Activated CD4-positive, alpha-beta T cell treated with anti-CD3 and anti-CD28 coated beads, Interleukin-2, amount 50 U/mL, for 4 hours (primary cell): ENCODE measurements at places on chromosomes 5 and 9.
A peak's percentile ranks its signal among the peaks of the same experiment; 100 is the strongest.

DNA sequence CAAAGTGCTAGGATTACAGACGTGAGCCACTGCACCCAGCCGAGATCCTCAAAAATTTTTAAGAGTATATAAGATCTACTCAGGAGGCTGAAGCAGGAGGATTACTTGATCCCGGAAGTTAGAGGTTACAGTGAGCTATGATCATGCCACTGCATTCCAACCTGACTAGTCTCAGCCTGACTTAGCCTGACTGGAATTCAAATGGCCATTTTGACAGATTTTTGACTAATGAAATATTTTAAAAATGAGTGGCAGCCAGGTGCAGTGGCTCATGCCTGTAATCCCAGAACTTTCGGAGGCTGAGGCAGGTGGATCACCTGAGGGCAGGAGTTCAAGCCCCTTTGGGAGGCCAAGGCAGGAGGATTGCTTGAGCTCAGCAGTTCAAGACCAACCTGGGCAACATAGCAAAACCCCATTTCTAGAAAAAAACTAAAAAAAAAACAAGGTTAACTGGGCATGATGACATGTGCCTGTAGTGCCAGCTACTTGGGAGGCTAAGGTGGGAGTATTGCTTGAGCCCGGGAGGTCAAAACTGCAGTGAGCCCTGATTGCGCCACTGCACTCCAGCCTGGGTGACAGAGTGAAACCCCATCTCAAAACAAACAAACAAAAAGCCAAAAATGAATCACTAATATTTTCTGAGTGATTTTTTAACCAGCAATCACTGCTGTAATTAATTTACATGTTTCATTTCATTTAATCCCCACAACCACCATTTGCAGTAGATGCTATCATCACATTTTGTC is 16.6 kb downstream of the ATOX1 start:
- DNase-seq, result no peak

DNA sequence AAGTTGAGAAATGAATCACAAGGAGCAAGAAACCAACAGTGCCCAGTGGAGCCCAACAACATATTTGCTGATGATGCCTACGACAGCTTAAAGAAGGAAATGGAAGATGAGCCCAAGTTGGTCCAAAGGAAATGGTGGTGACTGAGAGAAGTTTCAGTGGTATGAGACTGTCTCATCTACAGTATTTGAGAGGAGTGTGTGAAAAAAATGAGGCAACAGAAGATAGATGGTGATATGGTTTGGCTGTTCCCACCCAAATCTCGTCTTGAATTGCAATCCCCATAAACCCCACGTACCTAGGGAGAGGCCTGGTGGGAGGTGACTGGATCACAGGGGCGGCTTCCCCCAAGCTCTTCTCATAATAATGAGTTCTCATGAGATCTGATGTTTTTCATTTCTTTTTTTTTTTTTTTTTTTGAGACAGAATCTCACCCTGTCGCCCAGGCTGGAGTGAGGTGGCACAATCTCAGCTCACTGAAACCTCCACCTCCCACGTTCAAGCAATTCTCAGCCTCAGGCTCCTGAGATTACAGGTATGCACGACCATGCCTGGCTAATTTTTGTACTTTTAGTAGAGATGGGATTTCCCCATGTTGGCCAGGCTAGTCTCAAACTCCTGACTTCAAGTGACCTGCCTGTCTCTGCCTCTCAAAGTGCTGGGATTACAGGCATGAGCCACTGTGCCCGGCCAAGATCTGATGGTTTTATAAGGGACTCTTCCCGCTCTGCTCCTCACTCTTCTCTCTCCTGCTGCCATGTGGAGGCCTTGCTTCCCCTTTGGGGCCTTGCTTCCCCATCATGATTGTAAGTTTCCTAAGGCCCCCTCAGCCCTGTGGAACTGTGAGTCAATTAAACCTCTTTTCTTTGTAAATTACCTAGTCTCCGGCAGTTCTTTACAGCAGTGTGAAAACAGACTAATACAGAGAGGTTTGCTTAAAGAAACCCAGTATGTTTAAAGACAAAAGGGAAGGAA is 30.2 kb downstream of the EFCAB9 start:
- peak; percentile 35 for DNase-seq

GRCh38 chr5:160742446-160742845 is 109.6 kb downstream of the ATP10B start:
- no peak for DNase-seq

- no peak for DNase-seq
These were observed 239.0 kb downstream of the FSTL4 start for GRCh38 chr5:133373121-133373870.

- no peak for DNase-seq
These were observed 262.8 kb downstream of the FAM114A2 start for GRCh38 chr5:153775923-153776322.

GRCh38 chr5:98354922-98355321 is 418.5 kb upstream of the RGMB start:
- DNase-seq, result no peak

DNA sequence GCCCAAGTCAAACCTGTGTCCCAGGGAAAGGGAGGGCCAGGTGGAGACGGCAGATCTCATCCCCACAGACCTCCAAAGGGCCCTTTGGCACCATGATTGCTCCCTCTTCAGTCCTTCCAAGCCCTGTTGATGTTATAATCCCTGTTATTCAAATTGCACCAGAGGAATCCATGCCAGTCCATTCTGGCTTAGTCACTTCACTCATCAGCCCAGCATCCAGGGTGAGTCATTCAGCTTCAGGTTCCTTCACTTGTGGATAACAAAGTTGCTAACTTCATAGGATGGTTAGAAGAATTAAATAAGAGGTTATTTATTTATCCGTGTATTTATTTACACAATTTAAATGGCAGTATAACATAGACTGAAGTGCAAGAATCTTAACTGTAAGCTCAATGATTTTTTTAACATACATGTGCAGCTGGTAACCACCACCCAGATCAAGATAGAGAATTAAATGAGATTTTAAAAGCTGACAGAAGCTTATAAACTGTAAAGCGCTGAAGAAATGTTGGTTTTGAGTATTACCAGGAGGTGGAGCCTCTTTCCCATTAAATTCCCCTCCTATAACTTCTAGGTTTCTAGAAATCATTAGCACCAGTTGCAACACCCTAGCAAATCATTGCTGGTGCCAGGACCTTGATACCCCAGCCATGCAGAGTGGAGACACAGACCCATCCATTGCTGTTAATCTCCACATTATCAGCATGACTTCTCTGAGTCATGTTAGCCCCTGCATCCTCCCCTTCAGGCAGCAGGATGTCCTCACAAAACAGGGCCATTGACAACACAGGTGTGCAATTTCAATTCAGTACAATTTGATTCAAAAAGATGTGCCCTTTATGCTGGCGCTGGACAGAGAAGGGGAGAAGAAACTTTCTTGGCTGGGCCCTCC is 77.4 kb downstream of the SEC61B start:
- no peak for DNase-seq

GRCh38 chr5:56950626-56951125 is 1.2 kb downstream of the MIER3 start:
- DNase-seq, result peak; percentile 36

DNA sequence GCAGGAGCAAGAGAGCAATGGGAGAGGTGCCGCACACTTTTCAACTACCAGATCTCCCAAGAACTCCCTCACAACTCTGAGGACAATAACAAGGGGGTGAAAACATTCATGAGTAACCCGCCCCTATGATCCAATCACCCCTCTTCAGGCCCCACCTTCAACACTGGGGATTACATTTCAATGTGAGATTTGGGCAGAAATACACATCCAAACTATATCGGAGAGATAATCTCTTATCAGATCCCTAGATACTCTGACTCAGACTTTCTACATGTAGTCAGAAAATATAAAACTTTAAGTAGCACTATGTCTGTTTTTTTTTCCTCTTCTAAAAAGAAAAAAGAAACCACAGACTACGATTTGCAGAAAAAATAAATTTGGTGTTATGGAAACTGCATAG is 1595.9 kb upstream of the NUDT12 start:
- DNase-seq, result no peak

GRCh38 chr5:78235289-78235688 is 59.2 kb downstream of the AP3B1 start:
- DNase-seq, result no peak

GRCh38 chr9:23821375-23822181 is 4.5 kb downstream of the ELAVL2 start:
- no peak for DNase-seq

DNA sequence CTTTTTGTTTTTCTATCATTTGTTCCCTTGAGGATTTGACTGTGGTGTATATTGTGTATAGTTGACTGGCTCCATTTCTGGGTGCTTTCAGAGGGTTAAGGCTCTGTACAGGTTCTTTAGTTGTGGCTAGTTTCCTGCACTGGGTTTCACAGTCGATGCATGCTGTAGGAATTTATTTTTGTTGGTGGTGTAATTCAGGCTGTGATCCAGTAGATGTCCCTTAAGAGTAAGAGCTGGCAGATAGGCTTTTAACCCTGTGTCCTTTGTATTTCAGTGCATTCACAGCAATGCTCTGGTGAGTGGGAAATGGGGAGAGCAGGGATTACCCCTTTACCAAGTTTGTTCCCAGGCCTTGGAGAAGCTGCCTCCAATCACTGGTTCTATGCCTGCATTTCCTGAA is 112.9 kb downstream of the SPATA31D1 start:
- no peak for DNase-seq

- DNase-seq, result no peak
These were observed 417.7 kb downstream of the SEMA5A start for GRCh38 chr5:9128136-9128535.

GRCh38 chr9:111298111-111298510 is 31.9 kb downstream of the OR2K2 start:
- DNase-seq, result no peak

DNA sequence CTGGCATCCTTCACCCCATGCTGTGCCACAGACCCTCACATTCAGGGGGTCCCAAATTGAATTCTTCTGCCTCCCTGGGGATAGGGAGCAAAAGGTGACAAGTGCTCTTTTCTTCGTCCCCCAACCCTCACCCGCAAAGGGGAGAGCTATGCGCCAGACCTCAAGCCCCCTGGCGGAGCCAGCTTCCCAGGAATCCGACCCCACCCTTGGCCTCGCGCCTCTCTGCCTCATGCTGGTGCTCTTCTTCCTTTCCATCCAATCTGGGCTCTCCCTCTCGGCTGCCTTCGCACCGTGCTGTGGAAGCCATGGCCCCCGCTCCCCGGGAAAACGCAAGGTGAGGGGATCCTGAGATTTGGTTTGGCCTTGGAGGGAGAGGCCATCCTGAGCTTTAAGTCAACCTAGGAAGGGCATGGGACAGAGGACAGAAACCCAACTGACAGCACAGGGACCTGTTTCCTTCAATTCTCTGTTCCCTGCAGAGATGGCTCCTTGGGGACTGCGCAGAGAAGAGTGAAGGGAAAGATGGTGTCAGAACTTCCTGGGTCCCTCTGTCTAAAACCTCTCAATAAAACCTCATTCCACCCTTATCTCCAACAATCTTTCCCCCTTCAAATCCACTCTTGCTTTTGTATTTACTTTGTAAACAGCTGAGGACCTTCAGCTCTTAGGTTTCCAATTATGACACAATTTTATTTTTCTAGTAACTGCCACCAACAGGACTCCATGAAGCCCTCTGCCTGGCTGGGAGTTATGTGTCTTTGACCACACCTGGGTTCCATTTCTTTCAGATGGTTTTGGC is 36.3 kb upstream of the CRB2 start:
- DNase-seq, result no peak
